Endothelial cell (in vitro differentiated cells): ENCODE measurements at places on chromosomes 3 and 15.

DNA sequence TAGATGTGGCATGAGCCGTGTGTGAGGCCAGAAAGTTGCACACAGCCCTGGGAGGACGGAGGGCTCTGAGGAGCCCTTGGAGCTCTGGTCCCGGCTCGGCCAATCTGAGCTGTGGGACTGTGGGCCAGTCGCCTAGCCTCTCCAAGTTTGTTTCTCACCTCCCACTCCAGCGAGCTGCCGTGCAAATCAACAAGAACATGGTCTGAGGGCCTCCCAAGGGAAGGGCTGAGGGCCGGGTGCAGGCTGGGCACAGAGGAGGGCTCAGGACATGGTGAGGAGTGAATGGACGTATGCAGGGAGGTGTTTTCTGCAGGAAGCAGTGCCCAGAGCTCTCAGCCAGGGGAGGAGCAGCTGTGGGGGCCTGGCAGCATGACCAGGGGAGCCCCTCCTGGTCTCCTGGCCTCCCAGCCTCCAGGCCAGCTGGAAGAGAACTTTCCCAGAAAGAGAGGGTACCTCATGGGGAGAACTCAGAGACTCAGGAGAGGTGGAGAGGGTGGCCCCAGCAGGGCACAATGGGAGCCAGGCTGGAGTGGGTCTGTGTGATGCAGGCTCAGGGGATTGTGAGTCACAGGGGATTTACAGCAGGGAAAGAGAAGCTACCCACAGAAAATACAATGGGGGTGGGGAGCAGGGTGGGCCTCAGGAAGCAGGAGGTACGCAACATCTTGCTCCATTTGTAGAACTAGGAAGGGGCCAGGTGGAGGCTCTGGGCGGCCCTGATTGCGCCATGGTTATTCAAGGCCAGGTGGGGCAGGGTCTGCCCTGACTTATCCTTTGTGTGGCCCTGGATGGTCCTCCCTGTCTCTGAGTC is 24.8 kb downstream of the PSTPIP1 start:
- DNase-seq: no peak

DNA sequence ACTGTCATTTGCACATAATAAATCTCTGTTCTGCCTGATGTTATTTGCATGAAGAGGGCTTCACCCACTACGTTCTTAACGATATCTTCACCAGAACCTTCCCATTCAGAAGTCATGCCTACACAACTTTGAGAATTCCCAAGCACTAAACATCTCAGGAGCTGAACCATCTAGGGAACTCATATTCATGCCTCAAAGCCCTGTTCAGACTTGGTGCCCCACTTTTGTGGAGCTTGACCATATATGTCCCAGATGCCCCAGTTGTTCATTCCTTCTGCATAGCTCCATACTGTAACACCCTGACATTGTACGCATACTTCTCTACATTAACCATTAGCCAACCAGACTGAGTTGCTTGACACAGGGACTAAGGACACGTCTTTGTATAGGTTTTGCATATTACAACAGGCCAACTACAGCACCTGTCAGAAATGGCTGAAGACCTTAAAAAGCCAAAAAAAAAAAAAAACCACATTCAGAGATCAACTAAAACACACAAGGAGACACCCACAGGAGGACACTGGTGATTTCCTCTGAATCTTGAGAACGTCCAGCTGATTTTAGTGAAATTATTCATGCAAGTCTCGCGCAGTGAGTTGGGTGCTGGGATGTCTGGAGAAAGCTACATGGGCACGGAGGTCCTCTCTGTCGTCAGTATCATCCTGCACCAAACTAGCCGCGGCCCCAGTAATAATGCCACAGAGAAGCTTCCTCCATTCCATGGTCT is 141.4 kb downstream of the FOXP1 start:
- DNase-seq: no peak

DNA sequence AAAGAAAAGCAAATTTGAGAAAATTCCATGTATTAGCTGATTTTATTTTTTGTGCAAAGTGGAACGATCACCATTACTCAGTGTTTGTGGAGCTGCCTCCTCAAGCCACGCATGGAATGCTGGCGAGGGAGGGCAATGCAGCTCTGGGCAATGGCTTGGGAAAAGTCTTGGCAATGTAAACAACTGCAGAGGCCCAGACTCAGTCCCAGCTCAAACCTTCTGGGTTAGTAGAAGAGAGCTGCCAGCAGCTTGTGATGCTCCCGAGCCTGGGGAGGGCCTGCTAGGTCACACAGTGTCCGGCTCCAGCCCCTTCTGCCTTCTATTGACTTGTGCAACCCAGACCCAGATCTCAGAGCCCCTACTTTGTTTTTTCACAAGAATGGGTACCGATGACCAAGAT is 4.3 kb downstream of the EPHB1 start:
- DNase-seq: no peak

GRCh38 chr3:42533161-42533897 is 30.9 kb downstream of the VIPR1 start:
- DNase-seq: no peak

DNA sequence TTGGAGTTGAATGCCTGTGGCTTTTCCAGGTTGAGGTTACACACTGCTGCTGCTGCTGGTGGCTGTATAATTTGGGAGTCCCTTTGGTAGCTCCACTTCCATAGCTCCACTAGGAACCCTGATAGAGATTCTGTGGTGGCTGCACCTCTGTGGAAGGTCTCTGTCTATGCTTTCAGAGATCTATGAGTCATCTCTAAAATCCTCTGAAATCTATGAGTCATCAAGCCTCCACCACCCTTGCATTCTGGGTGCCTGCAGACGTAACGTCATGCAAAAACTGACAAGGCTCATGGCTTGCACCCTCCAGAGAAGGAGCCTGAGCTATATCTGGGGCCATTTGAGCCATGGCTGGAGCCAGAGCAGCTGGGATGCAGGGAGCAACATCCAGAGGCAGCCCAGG is 1037.0 kb upstream of the CFAP20DC start:
- DNase-seq: no peak

GRCh38 chr3:99471353-99472323 is 166.8 kb upstream of the COL8A1 start:
- no peak for DNase-seq

GRCh38 chr3:75906555-75907112 is 121.3 kb upstream of the ZNF717 start:
- DNase-seq: peak; percentile 67

DNA sequence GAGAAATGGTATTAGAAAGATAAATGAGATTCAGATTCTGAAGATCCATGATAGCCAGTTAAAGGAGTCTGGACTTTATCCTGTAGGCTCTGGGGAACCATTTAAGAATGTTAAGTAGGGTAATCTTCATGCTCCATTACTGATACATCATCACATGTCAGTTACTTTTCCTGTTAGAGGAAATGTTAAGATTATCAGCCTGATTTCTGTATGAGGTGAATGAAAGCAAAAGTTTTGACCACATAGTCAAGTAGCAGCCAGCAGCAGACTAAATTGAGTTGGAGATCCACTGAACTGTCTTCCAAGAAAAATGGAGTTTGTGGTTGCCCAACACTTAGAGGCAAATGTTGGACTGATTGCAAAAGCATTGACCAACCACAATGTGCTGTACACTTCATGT is 4.7 kb upstream of the COPB2 start:
- DNase-seq: no peak

DNA sequence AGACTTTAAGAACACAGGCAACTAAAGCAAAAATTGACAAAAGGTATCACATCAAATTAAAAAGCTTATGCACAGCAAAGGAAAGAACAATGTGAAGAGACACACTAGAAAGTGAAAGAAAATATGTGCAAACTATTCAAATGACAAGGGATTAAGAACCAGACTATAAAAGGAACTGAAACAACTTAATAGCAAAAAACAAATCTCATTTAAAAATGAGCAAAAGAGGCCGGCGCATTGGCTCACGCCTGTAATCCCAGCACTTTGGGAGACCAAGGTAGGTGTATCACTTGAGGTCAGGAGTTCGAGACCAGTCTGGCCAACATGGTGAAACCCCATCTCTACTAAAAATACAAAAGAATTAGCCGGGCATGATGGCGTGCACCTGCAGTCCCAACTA is 14.4 kb downstream of the NGLY1 start:
- no peak for DNase-seq

DNA sequence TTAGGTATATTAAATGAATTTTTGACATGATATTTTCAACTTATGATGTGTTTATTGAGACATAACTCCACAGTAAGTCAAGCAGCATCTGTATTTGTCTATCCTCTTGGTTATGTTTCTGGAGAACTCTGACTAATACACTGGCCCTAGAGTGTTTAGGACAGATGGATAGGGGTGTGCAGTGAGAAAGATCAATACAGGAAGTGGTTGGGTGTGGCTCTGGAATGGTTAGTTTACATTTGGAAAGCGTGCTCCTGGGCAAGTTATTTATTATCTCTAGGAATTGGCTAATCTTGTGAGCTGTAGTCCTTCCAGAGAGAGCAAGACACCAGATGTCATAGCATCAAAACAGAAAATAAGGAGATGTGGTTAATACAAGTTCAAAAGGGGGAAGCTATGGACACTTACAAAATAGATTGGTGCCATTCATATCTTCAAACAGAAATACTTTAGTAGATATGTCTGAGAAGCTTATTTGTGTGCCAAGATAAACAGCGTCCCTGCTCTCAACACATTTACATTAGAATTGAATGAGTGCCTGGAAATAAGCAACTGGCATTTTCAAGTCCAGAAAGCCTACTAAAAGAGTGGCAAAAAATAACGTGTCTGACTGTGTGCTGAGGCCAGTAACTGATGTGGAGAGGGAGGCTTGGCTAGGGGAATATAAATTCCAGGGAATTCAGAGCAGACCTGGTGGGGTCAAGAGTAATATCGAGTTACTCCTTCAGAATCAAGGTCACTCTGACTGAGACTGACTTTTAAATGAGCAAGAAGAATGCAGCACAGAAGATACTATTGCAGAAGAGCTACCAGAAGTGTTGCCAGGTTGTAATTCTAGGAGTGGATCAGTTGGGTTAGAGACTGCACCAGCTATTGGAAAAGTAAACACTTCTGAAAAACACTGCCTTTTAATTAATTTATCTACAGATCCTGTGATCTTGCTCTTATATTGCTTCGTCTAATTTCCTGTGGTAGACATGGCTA is 33.4 kb upstream of the PLAAT1 start:
- DNase-seq: no peak

GRCh38 chr3:106175276-106175675 is 306.5 kb upstream of the CBLB start:
- DNase-seq: no peak

DNA sequence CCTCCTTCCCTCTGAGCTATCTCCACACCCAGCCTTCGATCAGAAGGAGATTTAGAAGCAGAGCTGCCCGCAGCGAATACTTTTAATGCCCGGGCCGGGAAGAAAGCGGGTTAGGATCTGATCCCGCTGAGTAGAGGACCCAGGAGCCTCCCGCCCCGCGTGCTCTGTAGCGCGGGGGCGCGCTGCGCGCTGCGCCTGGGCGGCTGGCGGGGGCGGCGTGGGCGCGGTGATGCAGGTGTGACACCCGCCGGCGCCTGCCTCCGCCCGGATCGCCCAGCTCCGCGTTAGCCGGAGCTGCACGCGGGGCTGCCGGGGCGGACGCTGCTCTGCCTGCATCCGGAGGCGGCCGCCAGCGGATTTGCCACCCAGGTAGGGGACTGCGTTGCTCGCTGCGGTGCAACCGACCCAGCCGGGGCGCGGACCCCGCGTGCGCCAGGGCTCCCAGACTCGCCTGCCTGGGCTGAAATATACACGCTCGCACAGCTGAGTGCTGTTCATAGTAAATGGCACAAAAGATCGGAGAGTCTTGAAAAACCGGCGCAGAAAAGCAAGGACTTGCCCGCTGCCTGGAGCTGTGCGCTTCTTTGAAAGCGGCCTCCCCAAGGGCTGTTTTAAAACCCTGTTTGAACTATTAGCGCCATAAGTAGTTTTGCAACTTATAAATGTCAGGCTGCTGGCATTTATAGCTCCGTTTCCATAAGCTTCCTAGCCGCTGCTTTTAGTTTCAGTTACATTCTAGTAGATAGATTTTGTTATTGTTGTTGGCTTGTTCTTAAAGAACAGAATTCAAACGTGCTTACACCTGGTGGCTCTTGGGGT is at the start of gene SV2B:
Gene SV2B (plus strand): TSS at position 263 of the 819 bp plus-strand sequence. CDS start 126,007 bp downstream, outside the sequence.
- DNase-seq: peak; percentile 53

DNA sequence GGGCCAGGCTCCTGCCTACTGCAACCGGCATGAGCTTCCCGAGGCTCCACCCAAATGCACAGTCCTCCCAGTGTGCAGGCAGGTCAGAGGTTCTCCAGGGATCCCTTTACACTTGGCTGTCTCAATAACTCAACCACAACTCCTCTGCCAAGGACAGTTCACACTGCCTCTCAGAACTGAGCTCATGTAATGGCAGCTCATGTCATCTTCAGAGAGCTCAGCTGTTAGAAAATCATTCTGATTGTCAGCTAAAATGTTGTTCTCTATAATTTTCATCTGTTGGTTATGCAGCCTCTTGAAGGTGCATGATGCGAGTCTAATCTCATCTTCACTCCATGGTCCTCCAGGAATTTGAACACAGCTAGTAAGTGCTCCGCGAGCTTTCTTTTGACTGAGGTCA is 76.7 kb downstream of the SST start:
- no peak for DNase-seq

GRCh38 chr3:13111873-13112520 is 38.8 kb upstream of the IQSEC1 start:
- no peak for DNase-seq

DNA sequence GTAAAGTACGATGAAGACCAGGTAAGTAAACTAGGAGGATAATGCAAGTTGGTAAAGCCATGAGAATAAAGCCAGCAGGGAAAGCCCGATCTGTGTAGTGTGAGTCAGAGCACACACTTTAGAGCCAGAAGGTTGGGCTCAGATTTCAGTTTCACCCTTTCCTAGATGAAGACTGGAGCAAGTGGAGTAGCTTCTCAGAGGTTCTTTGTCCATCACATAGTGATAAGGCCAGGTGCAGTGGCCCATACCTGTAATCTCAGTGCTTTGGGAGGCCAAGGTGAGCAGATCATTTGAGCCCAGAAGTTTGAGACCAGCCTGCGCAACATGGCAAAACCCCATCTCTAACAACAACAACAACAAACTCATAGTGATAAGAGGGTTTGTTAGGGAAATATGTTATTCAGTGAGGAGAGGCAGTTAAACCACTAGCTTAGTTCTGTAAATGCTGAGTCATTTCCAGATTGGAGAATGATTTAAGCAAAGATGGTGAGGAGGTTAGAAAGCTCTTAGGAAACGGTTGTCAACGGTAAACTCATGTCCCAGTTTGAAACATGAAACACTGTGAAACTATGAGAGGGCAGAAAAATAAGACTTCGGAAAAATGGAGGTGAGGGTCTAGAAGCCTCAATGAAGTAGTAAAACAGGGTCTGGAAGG is 39.0 kb downstream of the IL12A start:
- DNase-seq: no peak

GRCh38 chr3:24640330-24640877 is 145.8 kb upstream of the THRB start:
- no peak for DNase-seq

- no peak for DNase-seq
Measured at GRCh38 chr3:141278196-141279076, 46.8 kb downstream of the PXYLP1 start.
